ENCODE measurements at places on chromosomes 3 and 15. TPM values are rescaled to one million over a fixed set of nuclear protein-coding genes. Genes with fewer than 3 reads are reported as not detected.

Gene RARB
- 3.3 TPM for total RNA-seq

Gene FBXO40
- 0.08 TPM for total RNA-seq

Gene IL20RB
- total RNA-seq: 0.14 TPM

Gene SPATA12
- not detected for total RNA-seq

Gene CNTN3
- 0.84 TPM for total RNA-seq

Gene PLAAT1
- not detected for total RNA-seq

Gene TRPM1
- not detected for total RNA-seq

Gene TRIM42
- total RNA-seq: not detected

Gene TLR9
- total RNA-seq: not detected

Gene HGD
- 83.5 TPM for total RNA-seq

Gene MAP6D1
- 0.19 TPM for total RNA-seq

Gene SLC51A
- total RNA-seq: 19.9 TPM

GRCh38 chr3:99418209-99418635 is 220.2 kb upstream of the COL8A1 start:
- no peak for DNase-seq

DNA sequence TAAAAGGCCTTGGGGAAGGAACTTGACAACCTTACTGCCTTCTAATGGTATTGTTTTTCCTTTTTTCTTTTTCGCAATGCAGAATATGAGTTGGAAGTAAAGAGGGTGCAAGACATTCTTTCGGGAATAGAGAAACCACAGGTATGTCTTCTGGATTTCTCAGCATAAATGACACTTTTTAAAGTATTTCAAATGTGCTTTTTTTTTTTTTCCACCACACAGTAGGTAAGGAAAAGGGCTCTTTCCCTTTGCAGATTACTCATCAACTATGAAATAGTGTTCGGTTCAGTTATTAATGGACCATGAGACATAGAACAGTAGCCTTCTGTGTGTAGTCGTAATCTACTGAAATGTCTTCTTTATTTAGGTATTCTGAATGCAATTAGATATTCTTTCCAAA is 162.4 kb downstream of the GHSR start:
- DNase-seq: no peak

GRCh38 chr3:110262896-110263295 is 808.7 kb upstream of the NECTIN3 start:
- DNase-seq: no peak

DNA sequence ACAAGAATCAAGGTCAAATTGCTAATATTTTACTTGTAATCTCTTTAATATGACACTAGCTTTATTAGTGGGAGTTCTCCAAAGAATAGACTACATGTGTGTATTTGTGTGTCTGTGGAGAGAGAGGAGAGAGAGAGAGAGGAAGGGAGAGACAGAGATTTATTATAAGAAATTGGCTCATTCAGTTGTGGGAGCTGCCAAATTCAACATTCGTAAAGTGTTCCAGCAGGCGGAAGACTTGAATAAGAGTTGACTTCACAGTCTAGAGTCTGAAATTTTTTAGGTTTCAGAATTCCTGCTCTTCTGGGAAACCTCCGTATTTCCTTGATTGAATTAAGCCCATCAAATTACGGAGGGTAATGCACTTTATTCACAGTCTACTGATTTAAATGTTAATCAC is 4.7 kb upstream of the CLDN1 start:
- DNase-seq: no peak

GRCh38 chr3:49638445-49638844 is 35.7 kb upstream of the APEH start:
- no peak for DNase-seq

DNA sequence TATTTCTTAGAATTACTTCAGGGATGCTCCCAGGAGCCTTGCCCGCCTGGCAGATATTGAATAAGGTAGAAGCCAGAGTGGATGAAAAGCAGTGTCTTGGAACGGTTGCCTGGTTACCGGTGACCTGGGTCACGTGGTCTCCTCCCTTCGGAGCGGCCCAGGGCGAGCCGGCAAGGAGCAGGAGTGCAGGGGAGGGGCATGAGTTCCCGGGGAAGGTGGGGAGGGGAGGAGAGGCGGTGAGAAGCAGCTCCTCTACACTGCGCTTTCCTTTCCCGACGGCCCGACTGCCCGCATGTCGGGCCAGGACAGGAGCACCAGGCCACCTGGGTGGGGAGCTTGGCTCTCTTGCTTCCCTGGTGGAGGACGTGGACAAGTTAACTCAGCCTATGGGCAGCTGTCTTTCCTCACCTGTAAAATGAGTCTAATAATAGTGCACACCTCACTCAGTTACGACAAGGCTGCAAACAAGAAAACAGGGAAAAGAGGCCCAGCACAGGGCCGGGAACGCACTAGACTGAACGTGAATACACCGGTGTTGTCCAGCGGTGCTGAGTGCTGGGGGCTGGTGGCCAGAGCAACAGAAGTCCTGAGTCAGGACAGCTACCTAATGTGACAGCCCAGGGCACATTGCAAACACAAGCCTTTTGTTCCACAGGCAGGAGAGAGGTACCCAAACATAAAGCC is 198.3 kb downstream of the ADAMTS9 start:
- no peak for DNase-seq

DNA sequence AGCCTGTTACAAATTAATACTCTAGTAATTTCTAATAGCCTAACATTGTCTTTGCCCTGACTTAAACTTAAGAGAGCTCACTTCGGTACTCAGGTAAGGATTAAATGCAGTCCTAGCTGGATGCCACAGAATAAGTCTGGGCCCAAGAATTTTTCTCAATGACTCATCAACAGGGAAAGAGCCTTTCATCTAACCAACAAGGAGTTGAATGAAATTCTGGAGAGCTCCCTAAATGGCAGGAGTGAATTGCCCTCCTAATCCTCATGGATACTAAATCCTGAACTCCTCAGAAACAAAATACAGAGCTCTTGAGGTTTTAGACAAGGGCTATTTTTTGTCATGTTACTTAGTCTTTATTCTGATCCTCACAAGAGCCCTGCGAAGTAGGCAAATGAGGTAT is 159.5 kb downstream of the PLCH1 start:
- DNase-seq: no peak

DNA sequence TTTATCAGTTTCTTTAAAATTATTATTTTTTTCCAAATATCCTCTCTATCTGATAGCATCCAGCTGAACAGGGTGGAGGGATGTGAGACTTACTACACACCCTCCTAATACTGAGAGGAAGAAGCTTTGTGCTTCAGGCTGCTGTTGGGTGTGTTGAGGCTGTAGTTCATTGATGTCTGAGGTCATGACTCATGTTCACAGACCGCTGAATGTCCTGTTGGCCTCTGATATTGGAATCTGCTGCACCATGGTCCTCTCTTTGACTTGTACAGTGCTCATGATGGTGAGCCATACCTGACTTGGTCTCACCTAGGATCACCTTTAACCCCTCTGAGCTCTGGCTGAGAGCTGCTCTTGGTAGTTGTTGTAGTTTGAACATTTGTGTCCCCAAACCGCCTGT is 302.9 kb downstream of the SATB1 start:
- DNase-seq: no peak

DNA sequence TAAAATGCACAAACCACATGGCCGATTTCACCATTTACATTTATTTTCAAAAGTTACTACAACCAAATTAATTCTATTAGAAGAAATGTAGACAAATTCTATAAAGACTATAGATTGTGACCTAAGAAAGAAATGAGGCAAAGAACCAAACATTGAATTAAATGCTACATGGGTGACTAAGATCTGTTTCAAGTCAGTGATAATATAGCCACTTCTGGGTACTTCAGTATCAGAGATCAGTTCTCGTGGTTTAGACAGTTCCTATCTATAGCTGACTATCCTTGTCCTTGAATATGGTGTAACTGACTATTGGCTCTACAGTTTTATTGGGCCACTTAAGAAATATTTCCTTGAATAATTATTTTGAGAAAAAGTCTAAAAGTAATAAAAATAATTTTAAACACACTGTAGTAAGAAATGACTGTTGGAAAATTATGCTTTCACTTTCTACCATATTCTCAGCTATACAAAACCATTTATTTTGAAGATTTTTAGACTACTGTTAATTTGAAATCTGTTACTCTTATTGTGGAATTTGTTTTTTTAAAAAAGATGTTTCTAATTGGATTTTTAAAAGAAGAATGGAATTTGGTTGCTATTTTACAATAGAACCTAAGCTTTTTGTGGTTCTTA is 14.1 kb downstream of the KCNMB3 start:
- no peak for DNase-seq

- no peak for DNase-seq
These were observed 46.7 kb downstream of the HMCES start for GRCh38 chr3:129325383-129325782.

GRCh38 chr3:46062679-46063078 is 35.4 kb upstream of the XCR1 start:
- DNase-seq: no peak

- no peak for DNase-seq
These were observed 369 bp upstream of the SNX1 start for GRCh38 chr15:64095431-64095794.

DNA sequence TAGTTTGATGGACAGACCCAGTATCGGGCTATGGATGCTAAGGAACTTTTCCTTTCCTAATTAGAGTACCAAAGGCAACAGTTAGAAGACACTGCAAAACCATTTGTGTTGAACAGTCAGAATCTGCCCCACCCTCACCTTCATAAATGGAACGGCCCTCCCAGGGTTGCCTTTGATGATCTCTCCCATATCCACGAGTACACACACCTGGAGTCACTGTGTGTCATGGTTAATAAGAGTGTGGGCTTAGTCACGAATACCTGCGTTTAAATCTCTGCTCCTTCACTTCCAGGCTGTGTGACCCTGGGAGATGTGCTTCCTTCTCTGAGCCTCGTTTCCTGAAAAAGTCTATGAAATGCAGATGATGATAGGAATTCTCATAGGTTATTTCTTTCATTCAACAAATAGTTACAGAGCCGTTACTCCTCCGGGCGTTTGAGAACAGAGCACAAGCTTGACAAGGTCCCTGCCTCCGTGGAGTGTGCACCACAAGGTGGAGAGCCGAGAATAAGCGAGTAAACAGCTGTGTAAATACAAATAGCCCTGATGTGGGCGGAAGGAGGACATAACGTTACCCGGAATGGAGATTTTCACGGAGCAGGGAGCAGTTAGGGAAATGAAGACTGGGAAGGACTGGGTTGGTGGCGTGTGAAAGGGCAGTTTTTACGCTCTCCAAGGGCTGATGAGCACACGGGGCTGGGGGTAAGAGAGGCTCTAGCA is 6.7 kb downstream of the SLC51A start:
- no peak for DNase-seq

Data from liver (tissue), 10 donors.